Germinal center (tissue), 1 donor: ENCODE measurements at places on chromosomes 3 and 15.

DNA sequence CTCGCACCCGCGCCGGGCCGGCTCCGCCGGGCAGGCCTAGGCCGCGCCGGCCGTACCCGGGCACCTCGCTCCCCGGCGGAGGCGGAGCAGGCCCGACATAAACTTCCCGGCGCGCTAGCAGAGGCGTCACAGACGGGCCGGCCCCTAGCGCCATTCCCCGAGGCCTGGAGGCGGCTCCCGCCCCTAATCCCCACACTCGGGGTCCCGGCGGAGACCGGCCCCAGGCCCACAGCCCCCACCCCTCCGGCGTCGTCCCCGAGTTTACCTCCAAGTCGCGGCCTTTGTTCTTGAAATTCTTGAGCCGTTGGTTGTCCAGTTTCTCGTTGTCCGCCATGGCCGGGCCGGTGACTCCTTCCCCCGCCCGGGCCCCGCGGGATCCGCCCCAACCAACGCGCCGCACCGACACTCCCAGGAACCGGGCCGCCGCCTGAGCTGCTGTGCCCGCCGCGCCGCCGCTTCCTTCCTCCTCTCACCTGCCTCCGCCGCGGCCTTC is 376 bp downstream of the KPNA4 start:
- DNase-seq: peak; percentile 50

DNA sequence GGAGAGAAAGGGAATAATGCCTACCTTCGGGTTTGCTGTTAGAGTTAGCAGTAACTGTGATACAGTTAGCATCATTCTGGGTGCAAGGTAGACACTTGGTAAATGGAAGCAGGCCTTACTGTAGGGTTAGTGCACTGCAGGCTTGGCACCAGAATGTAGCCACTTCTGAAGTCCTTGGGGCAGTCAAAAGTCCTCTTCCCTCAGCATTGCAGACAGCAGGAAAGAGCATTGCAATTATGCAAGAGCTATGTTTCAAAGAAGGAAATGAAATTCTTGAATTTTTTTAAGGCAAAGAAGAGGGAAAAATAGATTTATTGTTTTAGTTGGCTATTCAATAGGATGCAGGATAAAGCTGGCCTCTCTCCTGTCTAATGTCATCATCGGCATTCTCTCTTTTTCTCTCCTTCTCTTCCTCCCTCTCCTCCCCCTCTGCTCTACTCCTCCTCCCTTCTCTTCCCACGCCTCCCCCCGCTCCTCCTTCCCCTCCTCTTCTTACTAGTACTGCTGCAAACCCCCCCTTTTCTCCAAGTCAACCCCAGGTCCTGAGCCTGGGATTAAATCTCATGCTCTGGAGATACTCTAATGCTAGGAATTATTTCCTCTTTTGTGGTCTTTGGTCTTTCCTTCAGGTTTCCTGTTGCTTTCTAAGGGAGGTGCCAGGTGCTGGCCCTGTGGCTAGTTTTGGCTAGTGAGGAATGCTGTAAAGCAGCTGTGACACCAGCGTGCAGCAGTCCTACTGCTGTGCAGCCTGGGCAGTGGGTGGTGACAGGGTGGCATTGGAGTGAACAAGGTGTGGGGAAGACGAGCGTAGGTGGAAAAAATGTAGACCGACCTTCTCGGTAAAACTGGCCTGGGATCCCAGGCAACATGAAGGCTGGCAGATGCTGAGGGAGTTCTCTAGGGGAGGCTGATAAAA is 21.7 kb downstream of the EEFSEC start:
- DNase-seq: no peak

DNA sequence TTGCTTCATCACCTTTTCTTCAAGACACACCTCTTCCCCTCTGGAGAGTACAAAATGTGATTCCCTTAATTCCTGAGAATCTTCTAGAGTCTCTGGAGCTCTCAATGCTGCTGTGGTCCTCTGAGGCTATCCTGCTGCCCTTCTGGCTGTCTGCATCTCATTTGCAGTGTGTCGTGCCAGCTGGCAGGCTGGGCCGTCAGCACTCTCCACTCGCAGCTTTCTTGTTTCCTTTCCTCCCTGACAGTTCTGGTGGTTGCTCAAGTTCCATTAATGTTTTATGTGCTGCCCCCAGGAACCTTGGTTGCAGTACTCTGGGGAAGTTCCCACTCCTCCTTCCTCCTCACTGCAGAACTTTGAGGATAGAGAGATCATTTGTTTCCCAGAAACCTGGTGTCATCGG is 210.8 kb upstream of the ROPN1 start:
- DNase-seq: no peak

- DNase-seq: no peak
Observed at GRCh38 chr3:61649381-61650170, 88.2 kb downstream of the PTPRG start.
